Right cardiac atrium (tissue), 5 donors: ENCODE measurements at places on chromosomes 7 and 10. TPM values are rescaled to one million over a fixed set of nuclear protein-coding genes. Genes with fewer than 3 reads are reported as not detected.

Gene NPFFR1
- total RNA-seq, result not detected

Gene CD36
- total RNA-seq, result 620 TPM

DNA sequence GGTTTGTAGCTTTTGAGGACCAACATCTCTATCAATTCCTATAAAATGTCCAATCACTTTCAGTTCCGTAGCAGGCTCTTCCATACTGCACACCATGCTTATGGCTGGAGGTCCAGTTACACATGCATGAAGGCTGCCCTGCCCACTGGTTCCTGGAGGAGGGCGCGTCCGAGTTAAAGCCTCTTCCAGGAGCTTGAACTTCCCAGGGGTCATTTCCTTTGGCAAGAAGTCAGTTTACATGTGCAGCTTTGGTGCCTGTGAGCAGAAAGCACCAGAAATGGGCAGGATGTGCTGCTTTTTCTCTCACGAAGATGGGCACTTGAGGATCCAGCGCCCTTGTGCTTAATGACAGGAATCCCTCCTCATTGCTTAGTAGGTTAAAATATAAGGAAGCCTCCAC, 17.6 kb upstream of the PHYH start:
- DNase-seq, result peak; percentile 45

GRCh38 chr7:22445140-22445743, 54.7 kb downstream of the STEAP1B start:
- peak; percentile 86 for DNase-seq

- no peak for DNase-seq
These were observed 375.7 kb upstream of the NPSR1 start for GRCh38 chr7:34282271-34282670.

GRCh38 chr10:56551037-56551436, 190.0 kb upstream of the ZWINT start:
- DNase-seq, result no peak

GRCh38 chr7:141700848-141701371, 1.1 kb downstream of the DENND11 start:
- DNase-seq, result peak; percentile 45

DNA sequence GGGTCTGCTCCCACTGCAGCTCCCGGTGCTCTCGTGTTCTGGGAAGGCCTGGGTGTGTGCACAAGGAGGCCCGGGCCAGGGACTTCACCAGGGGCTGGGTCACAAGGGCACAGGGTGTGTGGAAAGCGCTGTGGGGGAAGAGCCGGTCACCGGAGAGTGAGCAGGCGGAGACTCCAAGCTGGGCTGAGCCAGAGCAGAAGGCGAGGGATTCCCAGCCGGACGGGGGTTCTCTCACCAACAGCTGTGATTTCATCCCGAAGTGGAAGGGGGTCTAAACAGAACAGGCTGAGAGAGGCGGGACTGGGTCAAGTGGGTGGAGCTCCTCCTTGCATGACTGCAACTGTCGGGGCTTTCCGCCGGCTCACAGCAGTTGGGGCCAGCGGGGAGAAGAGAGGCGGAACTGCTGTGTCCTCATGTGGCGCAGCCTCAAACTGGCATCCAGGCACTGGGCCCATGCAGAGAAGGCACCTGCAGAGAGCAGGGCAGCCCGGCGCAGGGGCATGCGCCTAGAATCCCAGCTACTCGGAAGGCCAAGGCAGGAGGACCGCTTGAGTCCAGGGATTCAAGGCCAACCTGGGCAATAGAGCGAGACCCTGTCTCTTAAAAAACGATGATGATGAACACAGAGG, 7.6 kb upstream of the ORAI2 start:
- DNase-seq, result peak; percentile 79

- DNase-seq, result no peak
These were observed 410.8 kb upstream of the COBL start for GRCh38 chr7:51727441-51727840.

Gene NUTM2B
- total RNA-seq, result 1.1 TPM

DNA sequence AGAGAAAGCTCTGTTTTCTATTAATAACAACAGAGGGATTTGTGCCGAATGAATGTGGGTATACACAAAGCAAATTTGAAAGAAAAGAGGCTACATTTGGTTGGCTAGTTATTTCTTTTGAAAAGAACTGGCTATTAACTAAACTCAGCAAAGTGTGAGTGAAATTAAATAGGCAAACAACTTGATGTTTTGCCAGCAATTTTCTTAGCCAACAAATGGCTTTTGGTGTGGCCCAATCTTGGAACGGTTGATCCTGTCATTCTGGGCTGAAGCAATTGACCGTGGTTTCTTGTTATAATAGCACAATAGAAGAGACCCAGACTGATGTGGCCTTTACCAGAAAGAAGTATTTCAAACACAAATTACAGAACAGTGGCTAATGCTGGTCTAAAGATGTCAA, 898.6 kb downstream of the KCNMA1 start:
- no peak for DNase-seq

Gene PGAM2
- total RNA-seq, result 1,159 TPM

DNA sequence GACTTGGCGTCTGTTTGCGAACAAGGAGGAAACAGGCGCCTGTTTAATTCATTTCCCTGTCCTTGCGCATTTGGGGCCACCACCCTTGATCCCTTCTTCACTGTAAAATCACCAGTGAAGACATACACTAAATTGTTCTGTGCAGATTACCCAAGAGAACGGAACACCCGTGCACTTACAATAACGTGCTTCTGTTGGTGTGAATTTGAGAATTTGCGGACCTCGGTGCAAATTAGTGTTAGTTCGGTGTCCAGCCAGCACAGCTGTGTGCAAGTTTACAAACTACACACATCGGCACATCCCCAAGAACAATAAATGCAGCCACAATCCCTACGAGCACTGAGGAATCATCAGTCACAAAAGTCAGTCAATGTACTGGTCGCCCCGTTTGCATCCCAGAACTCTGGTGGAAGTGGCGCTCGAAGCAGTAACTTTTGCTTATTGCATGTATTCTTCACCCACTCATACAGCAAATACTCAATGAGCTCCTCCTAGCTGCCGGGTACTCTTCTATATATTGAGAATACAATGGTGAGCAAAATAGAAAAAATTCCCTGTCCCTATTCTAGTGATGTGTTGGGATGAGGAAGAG, 786 bp upstream of the CNOT4 start:
- no peak for DNase-seq

GRCh38 chr7:77200542-77200941, 923 bp upstream of the FGL2 start:
- no peak for DNase-seq

DNA sequence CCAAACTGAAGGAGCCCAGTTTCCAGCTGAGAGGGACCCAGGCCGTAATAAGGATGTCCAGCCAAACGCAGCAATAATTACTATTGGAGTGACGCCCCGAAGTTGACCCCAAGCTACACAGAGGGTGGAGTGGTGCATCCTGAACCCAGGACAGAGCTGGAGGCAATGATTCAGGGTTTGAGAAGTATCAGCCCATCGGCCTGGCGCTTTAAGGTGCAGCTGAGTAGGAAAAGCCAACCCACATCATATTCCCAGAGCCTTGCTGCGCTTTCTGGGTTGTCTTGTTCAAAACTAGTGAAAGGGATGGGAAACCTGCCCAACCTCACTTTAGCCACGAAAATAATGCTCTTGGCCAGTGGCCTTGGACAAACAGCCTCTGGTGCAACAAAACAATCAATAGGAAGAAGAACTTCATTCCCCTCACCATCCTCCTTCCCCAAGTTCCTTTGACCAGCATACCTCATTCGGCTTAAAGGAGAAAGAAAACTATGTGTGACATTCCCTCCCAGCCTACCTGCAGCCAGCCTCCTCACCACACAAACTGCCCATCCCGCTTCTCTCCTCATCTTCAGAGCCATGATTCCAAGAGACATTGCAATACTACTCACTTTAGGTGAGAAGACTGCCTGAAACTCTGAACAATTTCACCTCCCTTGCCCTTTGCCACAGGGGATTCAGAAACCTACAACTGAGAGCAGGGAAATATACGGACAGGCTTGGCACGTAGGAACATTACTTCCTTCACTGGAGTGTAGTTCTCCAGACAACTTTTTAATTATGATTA, 217.2 kb upstream of the MKLN1 start:
- peak; percentile 65 for DNase-seq

GRCh38 chr10:123000155-123000554, 8.4 kb downstream of the IKZF5 start:
- no peak for DNase-seq

GRCh38 chr7:99672573-99672972, 7.2 kb downstream of the CYP3A5 start:
- no peak for DNase-seq

Gene PMS2
- 6.5 TPM for total RNA-seq

GRCh38 chr10:110495731-110496552, 1.8 kb upstream of the DUSP5 start:
- DNase-seq, result peak; percentile 75

DNA sequence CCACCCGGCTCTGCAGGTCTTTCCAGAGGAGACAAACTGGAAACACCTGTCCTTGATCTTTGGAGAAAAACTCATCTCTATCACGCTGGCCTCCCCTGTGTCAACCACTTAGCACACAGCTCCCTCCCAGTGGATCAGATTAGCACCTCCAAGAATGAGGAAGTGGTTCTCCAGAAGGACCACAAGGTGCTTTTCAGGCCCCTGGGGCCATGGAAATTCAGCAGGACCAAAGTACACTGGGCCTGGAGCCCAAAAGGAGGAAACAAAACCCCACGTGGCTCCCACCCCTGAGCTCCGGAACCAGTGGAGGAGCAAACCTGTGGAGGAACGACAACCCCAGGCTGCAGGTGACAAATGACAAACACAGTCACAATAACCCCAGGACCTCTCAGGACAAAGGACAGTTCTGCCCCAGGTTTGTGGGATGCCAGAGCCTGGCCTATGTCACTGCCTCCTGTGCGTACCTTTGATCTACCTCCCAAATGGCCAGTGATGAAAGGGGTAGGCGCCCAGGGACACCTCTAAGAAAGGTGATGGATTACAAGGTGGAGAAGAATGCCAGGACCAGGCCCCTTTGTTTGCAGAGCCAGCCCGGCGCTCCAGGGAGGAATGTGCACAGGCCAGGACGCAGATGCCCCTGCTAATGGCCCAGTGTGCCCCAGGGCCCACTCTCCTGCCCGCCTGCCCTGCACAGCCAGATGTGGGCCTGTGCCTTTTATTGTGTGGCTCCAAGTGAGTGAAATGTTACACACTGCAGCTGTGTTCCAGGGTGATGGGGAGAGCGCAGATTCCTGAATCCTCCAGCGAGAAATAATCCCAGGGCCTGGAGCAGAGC, 5.7 kb downstream of the TNS3 start:
- peak; percentile 73 for DNase-seq

GRCh38 chr10:93376372-93377293, 105.5 kb downstream of the MYOF start:
- DNase-seq, result peak; percentile 74

Gene CCL24
- total RNA-seq, result not detected

DNA sequence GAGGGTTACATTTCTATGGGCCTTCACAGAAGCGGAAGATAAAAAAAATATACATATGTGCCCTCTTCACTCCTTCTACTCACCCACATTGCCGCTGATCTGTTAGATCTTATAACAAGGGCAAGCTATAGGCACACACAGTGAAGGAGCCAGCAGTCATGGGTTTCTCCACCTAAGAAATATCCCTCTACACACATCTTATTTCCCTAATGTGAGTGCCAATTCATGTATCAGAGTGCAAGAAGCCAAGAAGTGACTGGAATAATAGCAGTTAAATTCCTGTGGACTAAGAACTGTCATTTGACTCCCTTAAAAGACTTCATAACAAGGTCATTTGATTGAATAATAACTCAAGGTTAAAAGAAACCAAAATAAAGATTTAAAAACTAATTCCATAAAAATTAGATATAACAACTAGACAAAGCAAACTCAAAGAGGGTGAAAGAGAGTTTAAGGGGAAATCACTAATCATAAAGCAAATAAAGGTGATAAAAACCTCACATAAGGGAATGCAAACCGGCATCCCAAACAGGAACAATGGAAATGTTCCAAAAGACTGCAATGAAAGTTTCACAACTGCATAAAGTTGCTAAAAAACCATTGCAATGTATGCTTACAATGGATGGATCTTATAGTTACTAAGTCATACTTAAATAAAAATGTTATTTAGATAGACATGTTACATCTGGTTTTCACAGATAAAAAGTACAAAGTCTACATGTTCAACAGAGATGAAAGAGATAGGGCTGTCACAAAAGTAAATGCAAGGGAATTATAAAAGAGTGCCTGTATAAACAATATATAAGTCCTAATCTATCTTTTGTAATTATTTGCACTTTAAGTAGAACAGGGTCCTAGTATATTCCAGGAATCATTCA, 42.8 kb downstream of the ARHGAP21 start:
- no peak for DNase-seq

DNA sequence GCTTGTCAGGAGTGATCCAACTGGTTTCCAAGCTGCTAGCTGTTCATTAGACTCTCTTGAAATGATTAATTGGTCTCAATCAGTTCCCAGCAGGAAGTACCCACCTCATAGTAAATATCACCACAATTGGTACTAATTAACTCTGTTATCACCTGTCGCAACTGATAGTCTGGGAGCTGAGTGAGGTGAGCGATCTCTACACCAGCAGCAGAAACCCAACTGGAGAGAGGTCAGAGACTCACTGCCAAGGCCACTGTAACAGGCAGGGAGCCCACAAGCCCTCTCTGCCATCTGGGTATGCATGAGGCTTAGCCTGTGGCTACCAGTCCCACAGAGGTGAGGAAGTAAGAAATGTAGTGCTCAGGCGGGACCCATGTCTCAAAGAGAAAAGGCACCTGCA, 245.5 kb downstream of the DYNC1I1 start:
- no peak for DNase-seq

DNA sequence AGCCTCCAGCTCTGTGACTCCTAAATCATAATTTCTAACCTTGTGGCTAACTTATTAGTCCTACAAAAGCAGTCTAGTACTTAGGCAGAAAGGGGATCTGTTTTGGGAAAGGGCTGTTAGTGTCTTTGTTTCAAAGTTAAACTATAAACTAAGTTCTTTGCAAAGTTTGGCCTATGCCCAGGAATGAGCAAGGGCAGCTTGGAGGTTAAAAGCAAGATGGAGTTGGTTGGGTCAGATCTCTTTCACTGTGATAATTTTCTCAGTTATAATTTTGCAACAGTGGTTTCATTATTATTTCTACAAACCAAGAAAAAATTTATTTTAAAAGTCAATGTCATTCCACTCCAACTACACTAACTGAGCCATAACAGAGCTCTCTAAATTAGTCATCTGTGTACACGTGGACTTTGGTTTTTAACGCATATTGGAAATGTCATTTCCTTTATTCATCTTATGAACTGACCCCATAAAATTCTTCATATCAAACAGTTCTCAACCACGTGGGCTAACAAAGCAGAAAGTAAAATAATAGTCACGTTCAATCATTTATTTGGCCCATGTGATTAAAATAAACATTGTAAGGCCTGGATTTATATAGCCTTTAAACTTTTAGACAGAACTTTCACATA, 143.2 kb upstream of the C7orf33 start:
- no peak for DNase-seq

DNA sequence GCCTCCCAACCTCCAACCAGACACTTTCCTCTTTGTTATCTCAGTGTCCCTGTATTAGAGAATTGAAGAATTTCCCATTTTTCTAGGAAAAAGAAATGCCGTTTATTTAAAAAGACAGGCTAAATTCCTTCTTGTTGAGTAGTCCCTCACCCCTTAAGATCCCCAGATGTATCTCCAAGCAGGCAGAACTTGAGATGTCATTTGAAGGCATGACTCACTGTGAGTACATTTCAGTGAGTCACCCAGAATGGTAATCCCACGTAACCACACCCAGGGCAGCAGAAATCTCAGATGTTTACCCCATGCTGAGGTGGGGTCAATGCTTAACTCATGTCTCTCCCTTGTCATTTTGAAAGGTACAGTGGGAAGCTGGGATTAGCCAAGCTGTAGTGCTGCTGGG, 4.4 kb downstream of the ZNF655 start:
- no peak for DNase-seq
